Foreskin keratinocyte (primary cell): ENCODE measurements at places on chromosomes 2 and 18. TPM values are rescaled to one million over a fixed set of nuclear protein-coding genes. Genes with fewer than 3 reads are reported as not detected.

- DNase-seq, result peak; percentile 67
Measured at GRCh38 chr2:189347540-189347939, 93.7 kb upstream of the WDR75 start.

REG3A gene
- not detected in 2 replicates for polyA plus RNA-seq

DNA sequence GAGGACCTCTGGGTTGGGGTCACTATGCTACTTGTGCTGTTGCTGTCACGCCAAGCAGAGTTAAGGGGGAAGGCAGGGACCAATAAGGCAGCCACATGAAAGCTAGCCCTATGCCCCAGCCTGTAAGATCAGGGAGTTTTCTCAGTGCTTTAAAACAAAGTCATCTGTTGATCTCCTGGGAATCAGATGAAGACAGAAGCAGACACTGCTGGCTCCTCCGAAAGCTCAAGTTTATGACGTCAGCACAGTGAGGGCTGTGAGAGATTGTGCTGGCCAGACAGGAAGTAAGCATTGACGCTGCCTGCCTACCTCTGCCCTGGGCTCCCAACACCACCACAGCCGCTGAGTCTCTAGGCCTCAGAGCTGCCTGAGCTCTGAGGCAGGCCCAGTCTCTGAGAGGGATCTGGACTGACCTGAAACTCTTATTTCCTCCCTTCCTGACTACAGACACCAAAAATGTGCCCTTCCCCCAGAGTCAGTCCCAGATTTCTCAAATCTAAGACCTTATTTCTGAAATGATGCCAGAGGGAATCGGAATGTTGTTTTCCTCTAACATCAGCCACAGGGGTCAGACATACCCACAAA lies 118.1 kb upstream of the EPAS1 start:
- peak; percentile 68 for DNase-seq

- no peak for DNase-seq
Measured at GRCh38 chr2:174764280-174765255, at the start of gene CHRNA1. CHRNA1 (minus strand) TSS chr2:174764472; CDS start chr2:174764394, 78 bp downstream.

AAK1 gene
- 6.6 and 7.3 TPM in 2 replicates for polyA plus RNA-seq

DNA sequence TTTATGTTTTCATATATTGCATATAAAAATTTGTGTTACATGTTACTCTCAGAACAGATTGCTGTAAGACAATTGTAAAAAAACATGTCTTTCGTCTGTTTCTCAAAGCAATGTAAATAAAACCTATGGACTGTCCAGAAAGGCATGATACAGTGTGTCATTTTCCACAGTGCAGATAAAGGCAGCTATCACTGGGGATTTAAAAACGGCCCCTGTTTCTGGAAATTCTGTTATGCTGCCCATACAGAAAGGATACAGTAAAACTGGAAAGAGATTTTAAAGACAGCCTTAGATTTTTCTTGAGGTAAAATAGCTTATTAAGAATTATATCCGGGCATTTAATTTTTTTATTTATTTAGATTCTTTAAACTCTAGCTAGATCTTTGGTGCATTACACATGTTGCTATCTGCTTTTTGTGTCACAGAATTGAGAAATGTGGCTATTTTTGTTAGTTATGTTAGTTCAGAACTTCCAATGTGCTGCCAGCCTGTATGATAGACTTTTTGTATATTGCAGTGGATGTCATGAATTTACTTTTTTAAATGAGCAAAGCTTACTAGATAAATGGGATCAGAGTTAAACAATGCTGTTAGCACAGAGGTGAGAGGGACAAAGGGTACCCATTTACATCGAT lies 859 bp upstream of the INO80D start:
- no peak for DNase-seq

DNA sequence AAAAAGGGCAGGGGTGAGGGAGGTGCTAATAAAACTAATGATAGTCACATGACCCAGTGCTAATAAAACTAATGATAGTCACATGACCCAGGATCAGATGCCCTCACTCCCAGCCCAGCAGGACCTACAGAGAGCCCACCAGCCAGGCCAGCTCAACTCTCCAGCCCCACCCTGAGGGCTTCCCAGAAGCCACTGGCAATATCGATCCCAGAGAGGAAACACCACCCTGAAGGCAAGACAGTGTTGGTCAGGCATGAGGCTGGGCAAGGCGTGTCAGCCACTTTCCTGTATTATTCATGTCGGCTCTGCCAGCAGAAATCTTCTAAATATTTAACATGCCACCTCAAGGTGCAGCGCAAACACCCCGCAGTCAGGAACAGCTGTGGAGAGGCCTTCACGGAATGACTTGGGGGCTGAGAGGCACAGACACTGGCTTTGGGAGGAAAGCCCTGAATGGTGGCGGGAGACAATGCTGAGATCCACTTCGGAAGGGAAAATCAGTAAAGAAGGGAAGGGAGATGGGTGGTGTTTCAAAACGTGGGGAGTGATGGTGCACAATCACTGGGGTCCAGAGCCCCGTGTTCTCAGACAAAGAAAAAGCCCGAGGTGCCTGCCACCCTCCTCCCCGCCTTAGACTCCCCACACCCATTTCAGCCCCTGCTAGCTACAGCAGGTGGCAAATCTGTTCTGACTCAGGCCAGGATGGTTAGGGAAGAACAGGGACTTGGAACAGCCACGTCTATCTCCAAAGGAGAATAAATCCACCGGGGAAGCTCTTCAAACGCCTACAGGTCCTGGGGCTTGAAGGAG lies 1.4 kb downstream of the REEP1 start:
- DNase-seq, result no peak

DNA sequence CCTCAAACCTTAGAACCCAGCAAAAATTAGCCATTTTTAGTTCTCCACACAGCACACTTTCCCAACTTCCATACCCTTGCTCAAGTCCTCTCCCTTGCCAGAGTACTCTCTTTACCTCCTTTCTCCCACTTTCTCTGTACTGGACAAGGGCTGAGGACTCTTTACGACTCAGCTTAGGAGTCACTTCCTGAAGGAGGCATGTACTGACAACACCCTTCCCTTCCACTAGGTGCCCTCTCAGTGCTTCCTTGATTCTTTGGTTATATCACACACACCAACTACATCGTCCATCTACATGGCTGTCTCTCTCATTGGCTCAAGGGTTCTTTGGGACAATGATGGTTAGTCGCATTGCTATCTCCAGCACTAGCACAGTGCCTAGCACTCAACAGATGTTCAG lies 5.2 kb upstream of the C18orf63 start:
- peak; percentile 68 for DNase-seq

ALPP gene
- not detected in 2 replicates for polyA plus RNA-seq
